Left ventricle myocardium superior (tissue), 1 donor: ENCODE measurements at places on chromosomes 6 and 20.

DNA sequence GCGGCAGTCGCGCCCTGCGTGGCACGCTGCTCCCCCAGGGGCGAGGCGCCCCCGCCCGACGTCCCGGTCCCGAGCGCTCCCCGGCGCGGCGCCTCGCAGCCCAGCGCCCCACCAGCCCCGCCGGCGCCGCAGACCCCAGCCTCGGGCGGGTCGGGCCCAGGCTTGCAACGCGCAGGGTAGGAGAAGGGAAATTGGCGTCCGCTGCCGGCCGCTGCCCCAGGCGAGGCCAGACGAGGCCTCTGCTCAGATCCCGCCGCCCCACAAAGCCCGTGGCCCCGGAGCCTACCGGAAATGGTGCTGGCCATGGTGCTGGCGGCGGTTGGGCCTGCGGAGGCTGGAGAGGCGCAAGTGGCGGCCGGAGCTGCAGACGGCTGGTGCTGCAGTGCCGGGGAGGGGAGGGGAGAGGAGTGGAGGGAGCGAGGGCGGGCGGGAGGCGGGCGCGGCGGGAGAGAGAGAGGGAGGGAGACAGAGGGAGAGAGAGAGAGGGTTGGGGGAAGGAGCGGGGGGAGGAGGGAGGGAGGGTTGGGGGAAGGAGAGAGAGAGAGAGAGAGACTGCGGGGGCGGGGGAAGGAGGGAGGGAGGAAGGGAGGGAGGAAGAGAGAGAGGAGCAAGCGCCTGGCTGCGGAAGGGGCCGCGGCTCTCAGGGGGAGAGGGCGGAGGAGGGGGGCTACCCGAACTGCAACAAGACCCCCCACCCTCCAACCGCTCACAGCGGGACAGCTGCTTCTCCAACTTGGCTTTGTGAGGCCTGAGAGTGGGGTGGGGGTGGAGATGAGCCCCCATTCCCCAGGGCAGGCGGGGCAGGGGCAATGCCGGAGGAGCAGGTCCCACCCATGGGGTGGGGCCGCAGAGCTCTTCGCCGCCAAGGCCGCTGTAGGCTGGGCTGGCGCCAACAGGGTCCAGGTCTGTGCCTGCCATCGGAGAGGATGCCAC lies at the start of gene STMN3:
TSS of gene STMN3 (minus strand) at position 384 of the 933 bp plus-strand sequence. CDS start at position 305, 79 bp downstream.
- peak; percentile 92 for DNase-seq

DNA sequence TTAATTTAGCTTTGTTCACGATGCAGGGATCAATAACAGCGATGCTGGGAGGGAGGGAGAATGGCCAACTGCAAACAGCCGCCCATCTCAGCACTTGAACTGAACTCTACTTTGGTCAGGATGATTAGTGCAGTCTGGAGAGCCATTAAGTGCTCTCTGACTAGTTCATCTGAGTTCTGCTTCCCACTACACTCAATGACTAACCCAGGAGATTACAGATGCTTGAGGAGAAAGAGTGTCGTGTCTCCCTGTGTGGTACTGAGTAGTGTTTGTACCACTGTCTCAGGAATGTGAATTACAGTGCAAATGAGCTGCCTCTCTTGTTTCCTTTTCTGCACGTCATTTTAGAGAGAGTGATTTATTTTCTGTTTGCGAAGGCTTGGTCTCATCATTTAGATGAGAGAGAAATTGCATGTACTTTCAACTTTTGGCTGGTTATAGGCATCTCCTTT lies 23.5 kb downstream of the CARMIL1 start:
- DNase-seq = no peak

DNA sequence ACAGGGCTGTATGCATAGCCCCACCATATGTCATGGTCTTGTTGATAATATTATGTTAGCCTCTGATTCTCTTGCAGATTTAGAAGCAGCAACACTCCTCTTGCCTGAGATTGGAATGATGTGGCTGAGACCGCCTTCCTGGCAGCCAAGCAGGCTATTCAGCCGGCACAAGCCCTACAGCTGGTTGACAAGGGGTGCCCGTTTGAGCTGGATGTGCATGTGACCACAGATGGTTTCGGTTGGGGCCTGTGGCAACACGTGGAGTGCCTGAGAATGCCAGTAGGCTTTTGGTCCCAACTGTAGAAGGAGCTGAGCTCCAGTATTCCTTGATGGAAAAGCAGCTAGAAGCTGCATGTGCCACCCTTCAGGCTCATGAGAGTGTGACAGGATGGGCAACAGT lies 303.6 kb upstream of the POU3F2 start:
- DNase-seq = no peak

DNA sequence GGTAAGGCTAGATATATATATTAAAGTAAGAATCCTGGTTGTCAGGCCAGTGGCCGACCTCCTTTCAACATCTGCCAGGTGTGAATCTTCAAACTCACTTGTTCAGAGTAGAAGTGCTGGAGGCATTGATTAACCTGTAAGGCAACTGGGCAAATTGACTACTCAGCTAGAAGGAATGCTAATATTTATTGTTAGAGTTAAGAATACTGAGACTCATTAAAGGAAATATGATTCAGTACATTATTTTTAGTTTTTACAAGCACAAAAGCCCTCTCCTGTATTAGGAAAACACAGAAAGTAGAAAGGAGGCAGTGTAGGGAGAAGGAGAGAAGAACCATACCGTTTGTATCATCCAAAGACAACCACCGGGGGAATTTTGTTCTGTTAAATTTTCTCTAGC lies 53.5 kb downstream of the RIPOR2 start:
- DNase-seq = no peak

GRCh38 chr20:11355345-11355744 lies 562.3 kb upstream of the BTBD3 start:
- DNase-seq = no peak

GRCh38 chr6:111550953-111551352 lies 54.7 kb downstream of the TRAF3IP2 start:
- DNase-seq = no peak

DNA sequence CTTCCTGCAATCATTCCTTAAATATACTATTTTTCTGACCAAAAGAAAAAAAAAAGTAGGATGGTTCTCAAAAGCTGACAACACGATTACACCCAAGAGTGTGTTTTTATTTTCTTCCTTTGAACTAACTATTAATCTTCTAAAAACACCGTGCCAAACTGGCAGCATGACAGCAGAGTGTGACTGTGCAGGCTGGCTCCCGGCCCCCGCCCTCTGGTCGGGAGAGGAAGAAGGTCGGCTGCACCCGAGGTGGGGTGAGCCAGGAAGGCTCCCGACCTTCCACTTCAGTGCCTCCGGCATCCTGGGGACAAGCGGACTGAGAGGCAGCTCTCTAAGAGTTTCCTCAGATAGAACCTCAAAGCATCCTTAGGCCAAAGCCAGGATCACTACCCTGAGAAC lies 29.2 kb downstream of the SLC22A23 start:
- DNase-seq = peak; percentile 37

- DNase-seq = no peak
Observed at GRCh38 chr20:34231634-34232033, 9.6 kb upstream of the ASIP start.

GRCh38 chr20:63333241-63333836 lies 27.8 kb downstream of the CHRNA4 start:
- DNase-seq = peak; percentile 29

DNA sequence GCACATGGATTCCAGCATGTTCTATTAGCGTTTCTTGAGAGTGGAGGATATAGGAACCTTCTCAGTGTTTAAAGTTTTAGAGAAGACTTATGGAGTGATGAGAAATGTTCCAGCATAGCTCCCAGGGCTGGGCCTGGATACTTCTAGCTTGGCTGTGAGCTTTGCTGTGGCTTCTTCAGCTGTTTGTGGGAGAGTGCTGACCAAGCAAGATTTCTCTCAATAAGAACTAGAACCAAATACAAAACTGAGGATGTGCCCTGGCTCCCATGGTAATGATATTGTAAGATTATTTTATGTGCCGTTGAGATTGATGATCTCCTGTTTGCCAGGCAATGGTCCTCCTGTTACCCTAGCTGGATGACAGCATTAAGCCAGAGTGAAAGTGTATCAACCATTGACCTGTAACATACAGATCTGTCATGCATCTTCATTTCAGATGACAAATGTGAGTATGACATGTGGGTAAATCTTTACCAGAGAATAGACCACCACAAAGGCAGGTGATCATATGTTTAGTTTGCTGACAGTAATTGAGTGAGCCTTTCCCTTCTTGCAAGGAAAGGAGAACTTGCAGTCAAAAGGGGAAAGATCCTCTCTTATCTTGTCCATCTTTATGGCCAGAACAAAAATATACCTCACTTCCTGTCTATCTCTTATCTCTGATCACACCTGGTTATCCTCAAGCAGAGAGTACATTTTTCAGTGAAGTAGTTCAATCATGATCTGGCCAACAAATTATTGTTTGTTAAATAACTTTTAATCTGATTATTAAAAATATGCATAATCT lies 180.1 kb downstream of the SLC24A3 start:
- DNase-seq = no peak

- DNase-seq = no peak
Observed at GRCh38 chr6:6006006-6006427, 708 bp downstream of the NRN1 start.

DNA sequence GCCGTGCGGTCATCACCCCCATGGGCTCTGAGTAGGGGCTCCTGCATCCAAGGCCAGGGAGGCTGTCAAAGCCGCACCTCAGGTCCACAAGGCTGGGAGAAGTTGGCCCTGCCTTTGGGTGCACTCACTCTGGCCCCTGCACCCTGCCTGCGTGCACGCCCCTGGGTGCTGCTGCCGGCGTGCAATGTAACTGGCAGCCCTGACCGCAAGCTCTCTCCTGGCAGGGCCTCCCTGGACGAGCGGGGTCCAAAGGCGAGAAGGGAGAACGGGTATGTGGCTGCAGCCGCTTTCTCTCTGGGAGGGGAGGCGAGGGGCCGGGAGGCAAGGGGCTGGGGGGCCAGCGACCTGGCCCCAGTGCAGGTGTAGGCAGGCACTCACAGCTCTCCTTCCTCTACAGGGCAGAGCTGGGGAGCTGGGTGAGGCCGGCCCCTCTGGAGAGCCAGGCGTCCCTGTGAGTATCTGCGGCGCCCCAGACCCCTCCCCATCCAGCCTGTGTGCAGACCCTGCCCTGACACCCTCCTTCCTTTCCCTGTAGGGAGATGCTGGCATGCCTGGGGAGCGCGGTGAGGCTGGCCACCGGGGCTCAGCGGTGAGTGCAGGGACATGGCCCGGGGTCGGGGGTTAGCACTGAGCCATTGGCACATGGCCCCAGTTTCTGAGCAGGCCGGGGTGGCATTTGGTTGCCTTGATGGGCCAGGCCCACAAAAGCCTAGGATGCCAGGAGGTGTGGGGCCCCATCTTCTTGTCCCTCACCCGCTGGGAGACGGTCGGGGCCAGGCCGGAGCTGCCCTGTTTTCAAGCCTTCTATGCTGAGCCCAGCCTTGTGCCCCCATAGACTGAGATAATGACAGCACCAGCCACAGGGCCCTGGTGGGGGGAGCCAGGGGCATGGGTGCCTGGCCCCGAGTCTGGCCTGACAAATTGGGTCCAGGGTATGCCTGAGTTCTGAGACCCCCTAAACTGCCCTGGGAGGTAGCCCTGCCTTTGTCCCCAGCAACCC lies 12.7 kb downstream of the COL9A3 start:
- peak; percentile 20 for DNase-seq

DNA sequence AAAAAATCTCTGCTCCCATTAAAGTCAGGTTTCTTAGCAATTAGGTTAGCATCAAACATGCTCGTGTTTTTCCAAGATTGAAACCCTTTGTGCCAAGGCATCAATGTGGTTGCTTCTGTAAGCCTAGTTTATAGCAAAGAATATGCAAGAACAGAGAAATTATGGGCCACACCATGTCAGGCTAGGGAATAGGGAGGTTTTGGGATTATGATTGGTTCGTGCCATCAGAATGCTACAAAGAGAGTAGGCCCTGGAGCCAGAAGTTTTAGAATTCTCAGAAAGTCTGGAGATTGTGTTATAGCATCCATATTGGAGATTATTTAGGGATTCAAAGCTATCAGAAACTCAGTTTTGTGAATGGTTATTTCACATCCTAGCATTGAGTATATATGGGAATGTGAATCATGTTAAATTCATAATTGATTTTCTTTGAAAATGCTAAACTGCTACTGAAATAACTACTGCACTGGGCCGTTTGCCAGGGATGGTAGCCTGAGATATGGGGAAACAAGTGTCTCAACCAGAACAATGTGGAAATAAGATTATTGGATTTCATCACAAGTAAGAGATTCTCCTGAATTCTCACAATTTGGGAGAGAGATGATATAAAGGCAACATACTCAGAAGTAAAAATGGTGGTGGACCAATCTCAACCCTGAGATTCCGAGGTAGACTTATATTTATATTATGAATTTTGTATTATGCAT lies 45.3 kb downstream of the ZNF292 start:
- DNase-seq = no peak

GRCh38 chr20:25252230-25252651 lies 4.4 kb downstream of the PYGB start:
- no peak for DNase-seq

GRCh38 chr20:42635699-42636411 lies 553.9 kb downstream of the PTPRT start:
- no peak for DNase-seq

- no peak for DNase-seq
Observed at GRCh38 chr6:72966628-72967280, 258.5 kb downstream of the KHDC1L start.

DNA sequence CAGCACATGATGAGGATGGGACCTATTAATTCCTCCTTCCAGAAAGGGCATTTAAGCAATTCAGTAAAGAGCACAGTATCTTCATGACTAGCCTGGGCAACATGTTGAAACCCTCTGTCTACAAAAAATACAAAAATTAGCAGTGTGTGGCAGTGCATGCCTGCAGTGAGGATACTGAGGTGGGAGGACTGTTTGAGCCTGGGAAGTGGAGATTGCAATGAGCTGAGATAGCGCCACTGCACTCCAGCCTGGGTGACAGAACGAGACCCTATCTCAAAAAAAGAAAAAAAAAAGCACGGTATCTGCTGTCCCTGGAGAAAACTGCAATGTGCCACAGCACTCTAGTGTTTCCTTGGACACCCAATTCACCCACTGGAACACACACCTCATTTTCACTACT lies 18.4 kb downstream of the SAMD3 start:
- DNase-seq = no peak
